Peyer's patch (tissue), 4 donors: ENCODE measurements at places on chromosomes 7 and 10.

DNA sequence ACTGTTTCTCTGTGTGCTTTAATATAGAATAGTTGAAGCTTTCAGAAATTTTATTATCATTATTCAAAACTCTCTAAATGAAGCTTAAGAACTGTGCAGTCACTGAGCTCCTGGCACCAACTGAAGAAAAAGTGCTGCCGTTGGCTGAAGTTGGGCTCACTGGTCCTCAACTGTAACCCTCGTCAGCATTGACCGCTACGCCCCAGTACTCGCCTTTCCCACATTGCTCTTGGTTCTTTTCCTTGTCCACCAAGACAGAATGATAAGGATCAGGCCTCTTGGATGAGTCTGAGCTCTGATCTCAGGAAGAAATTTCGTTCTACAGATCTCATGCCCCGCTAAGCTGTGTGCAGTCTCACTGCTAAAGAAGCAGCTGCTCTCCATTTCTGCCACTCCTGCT lies 7.9 kb upstream of the TAF3 start:
- DNase-seq = no peak

- DNase-seq = no peak
Measured at GRCh38 chr7:127858091-127858914, 172.9 kb downstream of the LRRC4 start.

DNA sequence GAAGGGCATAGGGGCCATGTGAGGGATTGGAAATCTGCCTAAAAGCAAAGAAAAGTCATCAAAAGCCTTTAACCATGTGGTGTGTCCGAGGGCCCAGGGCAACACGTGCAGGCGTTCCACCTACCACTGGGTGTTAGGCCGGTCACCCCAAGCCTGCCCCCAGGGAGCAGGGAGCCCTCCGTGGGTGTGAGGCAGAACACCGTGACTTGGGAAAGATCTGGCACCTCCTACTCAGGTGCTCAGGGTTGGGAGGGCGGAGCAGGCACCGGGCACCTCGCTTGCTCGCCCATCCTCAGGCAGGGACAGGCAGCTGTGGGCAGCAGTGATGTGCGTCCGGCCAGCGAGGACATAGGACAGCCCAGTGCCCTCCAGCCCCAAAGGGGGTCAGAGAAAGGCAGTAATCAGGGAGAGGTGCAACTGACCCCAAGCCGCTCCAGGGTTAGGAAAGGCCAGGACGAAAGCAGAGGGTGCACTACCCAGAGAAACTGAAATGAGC lies 80.7 kb upstream of the CHST15 start:
- peak; percentile 41 for DNase-seq

DNA sequence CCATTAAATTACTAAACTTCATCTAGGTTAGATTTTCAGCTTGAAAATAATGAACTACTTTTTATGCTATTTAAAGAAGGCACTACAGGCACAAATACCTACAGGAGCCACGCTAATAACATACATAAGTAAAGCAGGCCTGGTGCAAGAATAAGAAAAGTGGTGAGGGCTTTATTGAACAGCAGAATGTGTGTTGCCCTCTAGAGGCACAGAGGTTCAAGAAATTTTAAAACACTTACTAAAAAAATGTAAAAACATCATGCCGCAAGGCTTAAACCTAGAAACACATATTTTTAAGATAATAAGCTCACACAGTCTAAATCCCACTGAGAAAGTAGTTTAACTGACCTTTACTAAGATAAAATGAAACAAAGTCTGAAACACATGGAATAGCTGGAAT lies 20.3 kb downstream of the CACUL1 start:
- DNase-seq = no peak

DNA sequence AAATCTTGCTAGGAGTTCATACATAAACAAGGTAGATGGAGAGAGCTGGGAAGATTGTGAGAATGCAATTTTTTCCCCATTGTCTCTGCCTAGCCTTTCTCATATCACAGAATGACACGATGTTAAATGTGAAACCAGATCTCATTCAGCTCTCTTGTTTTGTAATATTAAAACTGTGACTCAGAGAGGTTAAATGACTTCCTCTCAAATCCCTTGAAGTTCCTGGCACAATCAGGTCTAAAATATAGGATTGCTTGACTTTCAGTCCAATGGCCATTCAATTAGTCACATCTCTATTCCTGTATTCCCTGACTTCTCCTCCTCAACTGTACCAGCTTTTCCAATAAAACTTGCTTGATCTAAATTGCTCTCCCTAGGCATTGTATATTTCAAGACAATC lies 3.1 kb downstream of the ANKRD22 start:
- no peak for DNase-seq

- DNase-seq = no peak
Measured at GRCh38 chr7:1639532-1640175, 30.4 kb upstream of the ELFN1 start.

GRCh38 chr7:2258661-2259365 lies 16.8 kb downstream of the NUDT1 start:
- no peak for DNase-seq

GRCh38 chr7:103048833-103049232 lies 25.8 kb downstream of the FBXL13 start:
- DNase-seq = no peak

- no peak for DNase-seq
Measured at GRCh38 chr7:113109718-113110117, 8.6 kb downstream of the SMIM30 start.

DNA sequence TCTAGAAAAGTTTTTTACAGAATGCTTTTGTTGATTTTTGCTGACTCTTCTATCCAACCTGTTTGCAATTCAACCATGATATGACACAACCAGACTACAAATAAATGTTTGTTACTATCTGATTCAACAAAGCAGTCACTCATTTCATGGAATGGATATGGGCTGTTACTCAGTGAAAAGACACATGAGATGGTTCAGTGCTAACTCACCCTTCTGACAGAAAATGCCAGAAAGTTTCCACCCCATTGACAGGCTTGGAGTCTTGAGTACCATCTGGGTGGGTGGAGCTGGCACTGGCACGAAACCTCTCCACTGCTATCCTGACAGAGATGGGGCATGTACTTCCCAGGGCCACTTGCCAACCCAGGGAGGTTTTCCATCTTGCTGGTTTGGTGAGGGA lies 39.5 kb downstream of the RBM28 start:
- no peak for DNase-seq

DNA sequence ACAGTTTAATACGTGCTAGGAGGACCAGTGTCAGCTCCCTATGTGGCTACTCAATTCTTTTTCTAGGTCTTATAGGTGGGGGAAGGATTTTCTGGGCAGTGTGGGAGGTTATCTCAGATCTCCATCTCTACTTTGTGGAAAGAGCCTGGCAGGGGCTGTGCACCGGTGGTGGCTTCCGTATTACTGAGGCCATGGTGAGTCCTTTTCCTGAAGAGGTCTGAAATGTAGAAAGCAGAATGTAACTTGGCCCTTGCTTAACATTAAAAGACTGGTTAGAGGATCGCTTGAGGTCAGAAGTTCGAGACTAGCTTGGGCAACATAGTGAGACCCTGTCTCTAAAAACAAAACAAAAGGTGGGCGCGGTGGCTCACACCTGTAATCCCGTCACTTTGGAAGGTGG lies 2.7 kb upstream of the TPST1 start:
- peak; percentile 8 for DNase-seq

DNA sequence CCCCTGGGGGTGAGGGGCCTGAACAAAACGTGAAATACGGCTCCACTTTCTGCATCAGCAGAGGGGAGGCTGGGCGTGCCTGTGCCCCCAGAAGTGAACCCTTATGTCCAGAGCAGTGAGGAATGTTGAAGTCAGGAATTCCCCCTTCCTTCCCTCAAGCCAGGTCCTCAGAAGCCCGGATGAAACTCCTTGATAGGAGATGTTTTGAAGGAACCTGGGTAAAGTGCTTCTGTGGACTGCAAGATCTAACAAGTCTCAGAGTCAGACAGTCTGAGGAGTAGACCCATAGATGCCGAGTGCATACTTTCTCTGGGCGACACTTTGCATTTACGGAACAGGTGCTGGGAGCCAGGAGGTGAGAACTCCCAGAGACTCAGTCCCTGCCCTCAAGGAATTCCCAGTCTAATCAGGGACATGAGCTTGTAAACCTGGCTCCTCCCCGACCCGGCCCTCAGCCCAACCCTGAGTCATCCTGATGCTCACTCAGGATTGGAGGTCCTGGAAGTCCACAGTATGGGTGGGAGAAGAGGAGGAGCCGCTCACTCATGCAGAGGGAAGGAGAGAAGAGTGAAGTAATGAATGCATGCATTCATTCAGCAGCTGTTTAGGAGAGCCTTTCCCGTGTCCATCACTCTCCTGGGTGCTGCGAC lies 179.5 kb upstream of the ITGB1 start:
- DNase-seq = no peak
